Activated CD4-positive, alpha-beta T cell treated with anti-CD3 and anti-CD28 coated beads, Interleukin-2, amount 10 ng/mL, durations not matched to agents 24 days and 14 days (primary cell): ENCODE measurements at places on chromosomes 12 and 14.

DNA sequence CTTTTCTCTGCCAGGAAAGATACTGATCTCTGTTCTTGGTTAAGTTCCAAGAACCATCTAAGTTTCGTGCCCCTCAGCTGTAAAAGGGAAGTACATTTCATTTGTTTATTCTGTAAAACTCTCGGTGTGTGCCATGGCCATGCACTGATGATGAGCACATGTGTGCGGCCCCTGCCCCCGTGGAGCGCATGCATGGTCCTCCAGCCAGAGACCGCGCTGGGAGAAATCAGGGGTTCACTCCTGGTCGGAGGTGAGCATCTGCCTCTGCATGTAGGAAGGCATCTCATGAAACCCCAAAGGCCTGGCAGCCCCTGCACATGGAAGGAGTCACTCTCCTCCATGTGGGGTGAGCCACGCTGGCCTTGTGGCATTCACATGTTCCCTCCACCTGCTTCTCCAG lies 102.5 kb upstream of the RTL1 start:
- peaks cover 7% of the 10 kb centered on the region for H3K27me3 ChIP-seq
- no peaks in the 10 kb centered on the region for H3K36me3 ChIP-seq
- peaks cover 4% of the 10 kb centered on the region for H3K4me1 ChIP-seq
- no peak for DNase-seq
- no peak overlapping the region for H3K27ac ChIP-seq

GRCh38 chr12:109844983-109845823 lies 12.0 kb upstream of the TRPV4 start:
- H3K27me3 ChIP-seq: peaks cover under 1% of the 10 kb centered on the region
- H3K36me3 ChIP-seq: no peaks in the 10 kb centered on the region
- peak overlapping the region; percentile 68 for H3K4me3 ChIP-seq
- peak overlapping the region; percentile 70 for H3K27ac ChIP-seq
- peaks cover 3% of the 10 kb centered on the region for H3K4me1 ChIP-seq

DNA sequence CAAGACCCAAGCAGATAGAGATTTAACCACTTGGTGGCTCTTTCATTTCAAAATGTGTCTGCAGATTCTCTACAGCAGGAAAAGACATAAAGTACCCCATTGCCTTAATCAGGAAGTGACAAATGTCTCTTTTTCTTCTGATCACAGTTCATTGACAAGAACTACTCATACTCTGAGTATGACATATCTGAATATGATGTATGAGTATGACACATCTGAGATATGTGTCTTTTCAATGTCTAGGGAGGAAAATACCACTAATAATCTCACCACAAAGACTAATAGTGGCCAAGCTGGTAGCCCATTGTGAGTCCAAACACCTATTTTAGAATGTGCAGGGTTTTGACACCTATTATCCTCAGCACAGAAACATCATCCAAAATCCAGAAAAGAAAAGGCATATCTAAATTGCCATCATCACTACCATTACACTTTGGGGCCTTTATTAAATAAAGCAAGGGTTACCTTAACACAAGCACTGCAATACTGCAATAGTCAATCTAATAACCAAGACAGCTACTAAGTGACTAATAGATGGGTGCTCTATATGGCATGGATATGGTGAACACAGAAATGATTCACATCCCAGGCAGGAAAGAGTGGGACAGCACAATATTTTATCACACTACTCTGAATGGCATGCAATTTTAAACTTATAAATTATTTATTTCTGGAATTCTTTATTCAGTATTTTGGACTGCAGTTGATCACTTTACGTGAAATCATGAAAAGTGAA lies 243.7 kb upstream of the FAR2 start:
- H3K4me3 ChIP-seq: no peak overlapping the region
- no peak for DNase-seq
- H3K27ac ChIP-seq: no peak overlapping the region
- H3K4me1 ChIP-seq: no peaks in the 10 kb centered on the region

DNA sequence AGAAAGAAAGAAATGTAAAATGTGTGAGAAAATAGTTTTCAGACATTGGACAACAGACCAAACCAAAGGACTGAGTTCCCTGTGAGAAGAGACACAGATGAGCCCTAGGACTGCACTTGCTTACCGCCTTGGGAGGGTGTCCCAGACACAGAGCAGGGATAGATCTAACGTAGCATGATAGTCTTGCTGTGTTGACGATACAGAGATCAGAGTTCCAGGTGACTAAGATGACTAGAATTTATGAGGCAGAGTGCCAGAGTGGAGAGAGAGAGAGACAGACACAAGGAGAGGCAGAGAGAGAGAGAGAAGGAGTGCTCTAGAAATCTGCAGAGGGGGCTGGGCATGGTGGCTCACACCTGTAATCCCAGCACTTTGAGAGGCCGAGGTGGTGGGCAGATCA lies 148.2 kb upstream of the LMNTD1 start:
- H3K4me1 ChIP-seq: peaks cover 2% of the 10 kb centered on the region
- H3K27me3 ChIP-seq: no peaks in the 10 kb centered on the region
- no peak overlapping the region for H3K4me3 ChIP-seq
- H3K36me3 ChIP-seq: no peaks in the 10 kb centered on the region
- no peak for DNase-seq

DNA sequence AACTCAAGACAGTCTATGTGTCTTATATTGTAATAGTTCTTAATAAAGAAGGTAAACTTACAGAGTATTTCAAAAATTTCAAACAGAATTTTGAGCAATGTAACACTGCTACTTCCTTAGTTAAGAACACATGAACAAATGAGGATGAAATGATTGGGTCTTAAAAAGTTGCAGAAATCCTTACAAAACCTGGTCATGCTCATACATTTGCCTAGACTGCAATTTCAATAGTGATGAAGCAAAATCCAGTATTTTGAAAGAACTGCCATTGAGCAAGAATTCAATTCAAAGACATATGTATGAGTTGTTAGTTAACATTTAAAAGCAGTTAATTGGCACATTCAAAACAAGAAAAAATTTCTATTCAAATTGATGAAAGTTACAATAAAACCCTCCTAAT lies 17.8 kb upstream of the HIF1A start:
- no peak overlapping the region for H3K27ac ChIP-seq
- H3K36me3 ChIP-seq: peaks cover 1% of the 10 kb centered on the region
- peaks cover 9% of the 10 kb centered on the region for H3K4me1 ChIP-seq
- no peak for DNase-seq
- H3K4me3 ChIP-seq: no peak overlapping the region
- H3K27me3 ChIP-seq: no peaks in the 10 kb centered on the region

GRCh38 chr12:304805-305204 lies 42.2 kb upstream of the SLC6A13 start:
- H3K4me3 ChIP-seq: no peak overlapping the region
- peaks cover 28% of the 10 kb centered on the region for H3K4me1 ChIP-seq
- H3K36me3 ChIP-seq: peaks cover 91% of the 10 kb centered on the region
- H3K27ac ChIP-seq: no peak overlapping the region
- no peak for DNase-seq

DNA sequence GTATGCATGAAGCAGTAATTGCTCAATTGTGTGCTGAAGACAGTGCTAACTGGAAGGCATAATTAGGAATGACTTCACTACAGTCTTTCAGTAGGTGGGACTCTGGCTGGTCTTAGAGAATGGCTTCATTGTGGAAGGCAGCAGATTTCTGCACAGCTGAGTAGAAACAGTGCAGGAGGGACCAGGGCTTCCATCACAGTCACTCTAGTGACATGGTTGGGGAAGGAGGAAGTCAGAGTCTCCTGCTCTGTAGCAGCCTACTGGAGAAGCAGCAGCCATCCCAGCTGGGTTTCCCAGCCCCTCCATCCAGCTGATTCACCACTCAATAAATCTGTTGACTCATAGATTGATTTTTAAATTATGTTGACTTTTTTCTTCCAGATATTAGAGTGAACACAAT lies 80.6 kb upstream of the DBX2 start:
- no peaks in the 10 kb centered on the region for H3K36me3 ChIP-seq
- no peaks in the 10 kb centered on the region for H3K4me1 ChIP-seq
- peaks cover 22% of the 10 kb centered on the region for H3K27me3 ChIP-seq
- no peak overlapping the region for H3K4me3 ChIP-seq

GRCh38 chr12:45660330-45660729 lies 69.2 kb upstream of the ARID2 start:
- H3K4me1 ChIP-seq: peaks cover 16% of the 10 kb centered on the region
- no peak overlapping the region for H3K4me3 ChIP-seq
- no peaks in the 10 kb centered on the region for H3K36me3 ChIP-seq
- DNase-seq: no peak

DNA sequence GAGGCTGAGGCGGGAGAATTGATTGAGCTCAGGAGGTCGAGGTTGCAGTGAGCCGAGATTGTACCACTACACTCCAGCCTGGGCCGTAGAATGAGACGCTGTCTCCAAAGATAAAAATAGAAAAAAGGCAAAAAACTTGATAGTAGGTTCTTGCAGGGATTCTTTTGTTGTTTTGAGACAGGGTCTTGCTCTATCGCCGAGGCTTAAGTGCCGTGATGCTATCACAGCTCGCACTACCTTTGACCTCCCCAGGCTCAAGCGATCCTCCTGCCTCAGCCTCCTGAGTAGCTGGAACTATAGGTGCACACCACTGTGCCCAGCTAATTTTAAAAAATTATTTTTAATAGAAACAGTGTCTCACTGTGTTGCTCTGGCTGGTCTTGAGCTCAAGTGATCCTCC lies 4.7 kb downstream of the GOLGA5 start:
- H3K27ac ChIP-seq: no peak overlapping the region
- H3K4me1 ChIP-seq: peaks cover 39% of the 10 kb centered on the region
- H3K36me3 ChIP-seq: peaks cover 46% of the 10 kb centered on the region

- H3K27me3 ChIP-seq: peaks cover 2% of the 10 kb centered on the region
- H3K4me3 ChIP-seq: no peak overlapping the region
- no peaks in the 10 kb centered on the region for H3K36me3 ChIP-seq
- H3K4me1 ChIP-seq: no peaks in the 10 kb centered on the region
- no peak overlapping the region for H3K27ac ChIP-seq
Observed at GRCh38 chr12:103756443-103756842, 84.6 kb downstream of the NT5DC3 start.

GRCh38 chr12:103686026-103686425 lies 99.0 kb downstream of the STAB2 start:
- H3K36me3 ChIP-seq: no peaks in the 10 kb centered on the region
- no peaks in the 10 kb centered on the region for H3K4me1 ChIP-seq
- DNase-seq: no peak
- no peak overlapping the region for H3K4me3 ChIP-seq
- no peak overlapping the region for H3K27ac ChIP-seq
